ENCODE measurements at places on chromosomes 4 and X.

GRCh38 chr4:150598909-150599308 is 17.0 kb downstream of the MAB21L2 start:
- DNase-seq: no peak

DNA sequence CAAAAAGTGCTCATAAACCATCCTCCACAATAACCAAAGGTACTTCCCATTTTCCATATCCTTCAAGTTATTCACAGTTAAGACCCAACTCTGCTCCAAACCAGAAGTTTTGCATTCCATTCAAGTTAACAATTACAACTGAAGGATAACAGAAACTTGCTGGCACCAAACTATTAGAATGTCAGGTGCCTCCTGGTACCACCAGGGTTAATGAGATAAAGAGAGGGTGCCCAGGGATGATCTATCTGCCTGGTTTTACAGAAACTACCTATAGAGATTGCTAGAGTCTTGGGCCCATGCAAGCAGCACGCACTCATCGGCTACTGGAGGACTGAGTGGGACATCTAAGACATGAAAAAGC is 114.6 kb downstream of the RBM47 start:
- no peak for DNase-seq

GRCh38 chrX:64394874-64395567 is at the start of gene MTMR8:
MTMR8 (minus strand) TSS chrX:64395452; CDS start chrX:64395363, 89 bp downstream.
- DNase-seq: peak; percentile 56

DNA sequence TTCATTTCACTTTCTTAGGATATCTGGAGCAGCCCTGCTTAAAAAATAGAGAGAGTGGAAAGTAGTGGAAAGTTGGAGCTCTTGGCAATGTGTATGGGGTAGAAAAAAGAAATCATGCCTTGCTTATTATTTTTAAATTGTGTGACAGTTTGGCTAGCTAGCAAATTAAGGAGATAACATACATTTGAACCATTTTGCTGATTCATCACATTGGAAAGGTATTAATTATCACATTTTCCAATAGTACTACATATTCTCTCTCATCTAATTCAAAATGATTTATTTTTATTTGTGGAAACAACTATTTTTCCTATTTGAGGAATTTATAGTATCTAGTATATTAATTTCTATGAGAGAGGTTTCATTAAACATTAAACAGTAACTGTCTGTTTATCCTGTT is 280.4 kb downstream of the KLHL4 start:
- DNase-seq: no peak

Measured in naive thymus-derived CD8-positive, alpha-beta T cell (primary cell).